ENCODE measurements at places on chromosomes 5 and 9.

- no peaks in the 10 kb centered on the region for H3K4me1 ChIP-seq
- H3K36me3 ChIP-seq, result no peaks in the 10 kb centered on the region
- no peaks in the 10 kb centered on the region for H3K27me3 ChIP-seq
- DNase-seq, result no peak
Measured at GRCh38 chr5:56429110-56429561, 196.0 kb upstream of the ANKRD55 start.

GRCh38 chr9:122572456-122572855, 10.7 kb downstream of the OR1L8 start:
- H3K36me3 ChIP-seq, result no peaks in the 10 kb centered on the region
- H3K4me3 ChIP-seq, result no peak overlapping the region
- H3K4me1 ChIP-seq, result no peaks in the 10 kb centered on the region
- H3K27ac ChIP-seq, result no peak overlapping the region
- DNase-seq, result no peak
- no peaks in the 10 kb centered on the region for H3K27me3 ChIP-seq

DNA sequence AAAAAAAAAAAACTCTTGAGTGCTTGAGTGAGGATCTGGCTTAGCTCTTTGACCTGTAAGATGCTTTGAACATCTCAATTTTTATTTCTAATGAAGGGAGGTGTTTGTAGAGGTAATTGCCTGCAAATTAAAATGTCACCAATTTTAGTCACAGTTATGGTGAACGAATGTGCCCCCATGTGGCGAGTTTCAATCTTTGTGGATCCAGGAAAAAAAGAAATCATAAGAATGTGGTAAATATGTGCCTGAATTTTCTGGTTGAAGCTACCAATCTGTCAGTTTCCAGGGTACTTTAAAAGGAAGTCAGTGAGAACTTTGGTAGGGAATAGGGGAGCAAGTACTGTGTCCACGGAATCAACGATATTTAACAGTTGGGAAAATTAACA, 1772.4 kb upstream of the CDH9 start:
- H3K27ac ChIP-seq, result no peak overlapping the region
- no peak for DNase-seq
- H3K4me3 ChIP-seq, result no peak overlapping the region

DNA sequence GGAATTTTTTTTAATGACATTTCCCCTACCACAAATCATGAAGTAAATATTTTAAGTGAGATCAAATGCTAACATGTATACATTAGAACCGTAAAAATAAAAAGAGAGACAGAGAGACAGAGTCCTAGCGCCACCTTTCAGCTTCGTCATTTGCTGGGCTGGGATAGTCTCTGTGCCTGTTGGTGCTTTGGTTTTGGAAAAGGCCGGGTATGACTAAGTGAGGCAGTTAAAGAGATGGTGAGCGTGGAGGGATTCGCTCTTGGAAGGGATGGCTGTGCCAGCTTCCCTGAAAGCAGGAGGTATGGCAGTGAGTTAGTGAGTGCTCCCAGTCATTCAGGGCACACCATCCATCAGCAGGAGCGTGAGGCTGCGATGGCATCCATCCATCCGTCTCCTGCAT, 729.6 kb upstream of the WWC1 start:
- peaks cover 1% of the 10 kb centered on the region for H3K27me3 ChIP-seq
- no peaks in the 10 kb centered on the region for H3K4me1 ChIP-seq
- no peak overlapping the region for H3K4me3 ChIP-seq
- DNase-seq, result no peak
- no peaks in the 10 kb centered on the region for H3K36me3 ChIP-seq

DNA sequence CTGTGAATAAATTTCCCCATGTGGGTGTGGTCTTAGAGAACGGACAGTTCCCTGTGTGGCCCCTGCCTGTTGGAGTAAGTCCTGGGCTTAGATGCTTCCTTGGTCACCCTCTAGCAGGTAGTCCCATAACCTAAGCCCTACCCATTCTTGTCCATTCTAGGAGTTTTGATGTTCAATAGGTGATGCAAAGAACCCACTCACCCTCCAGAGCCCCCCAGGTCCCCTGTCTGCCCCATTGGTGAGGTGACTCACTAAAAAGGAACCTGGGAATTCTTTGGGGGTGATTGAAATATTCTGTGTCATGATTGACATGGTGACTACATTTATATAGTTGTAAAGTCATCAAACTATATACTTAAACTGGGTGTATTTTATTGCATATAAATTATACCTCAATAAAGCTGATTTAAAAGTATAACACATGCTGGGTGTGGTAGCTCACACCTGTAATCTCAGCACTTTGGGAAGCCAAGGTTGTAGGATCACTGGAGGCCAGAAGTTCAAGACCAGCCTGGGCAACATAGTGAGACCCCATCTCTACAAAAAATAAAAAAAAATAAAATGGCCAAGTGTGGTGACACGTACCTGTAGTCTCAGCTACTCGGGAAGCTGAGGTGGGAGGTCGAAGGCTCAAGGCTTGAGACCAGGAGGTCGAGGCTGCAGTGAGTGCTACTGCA, 20.8 kb upstream of the GTF3C5 start:
- no peaks in the 10 kb centered on the region for H3K4me1 ChIP-seq
- H3K27ac ChIP-seq, result no peak overlapping the region
- H3K4me3 ChIP-seq, result no peak overlapping the region
- no peaks in the 10 kb centered on the region for H3K36me3 ChIP-seq
- H3K27me3 ChIP-seq, result no peaks in the 10 kb centered on the region

- no peaks in the 10 kb centered on the region for H3K4me1 ChIP-seq
- no peaks in the 10 kb centered on the region for H3K27me3 ChIP-seq
- no peak overlapping the region for H3K4me3 ChIP-seq
- DNase-seq, result no peak
- no peaks in the 10 kb centered on the region for H3K36me3 ChIP-seq
- H3K27ac ChIP-seq, result no peak overlapping the region
Measured at GRCh38 chr5:40446910-40447309, 232.8 kb upstream of the PTGER4 start.

GRCh38 chr5:131279204-131279603, 15.4 kb downstream of the CDC42SE2 start:
- no peaks in the 10 kb centered on the region for H3K27me3 ChIP-seq
- DNase-seq, result no peak
- no peaks in the 10 kb centered on the region for H3K4me1 ChIP-seq
- H3K27ac ChIP-seq, result no peak overlapping the region

DNA sequence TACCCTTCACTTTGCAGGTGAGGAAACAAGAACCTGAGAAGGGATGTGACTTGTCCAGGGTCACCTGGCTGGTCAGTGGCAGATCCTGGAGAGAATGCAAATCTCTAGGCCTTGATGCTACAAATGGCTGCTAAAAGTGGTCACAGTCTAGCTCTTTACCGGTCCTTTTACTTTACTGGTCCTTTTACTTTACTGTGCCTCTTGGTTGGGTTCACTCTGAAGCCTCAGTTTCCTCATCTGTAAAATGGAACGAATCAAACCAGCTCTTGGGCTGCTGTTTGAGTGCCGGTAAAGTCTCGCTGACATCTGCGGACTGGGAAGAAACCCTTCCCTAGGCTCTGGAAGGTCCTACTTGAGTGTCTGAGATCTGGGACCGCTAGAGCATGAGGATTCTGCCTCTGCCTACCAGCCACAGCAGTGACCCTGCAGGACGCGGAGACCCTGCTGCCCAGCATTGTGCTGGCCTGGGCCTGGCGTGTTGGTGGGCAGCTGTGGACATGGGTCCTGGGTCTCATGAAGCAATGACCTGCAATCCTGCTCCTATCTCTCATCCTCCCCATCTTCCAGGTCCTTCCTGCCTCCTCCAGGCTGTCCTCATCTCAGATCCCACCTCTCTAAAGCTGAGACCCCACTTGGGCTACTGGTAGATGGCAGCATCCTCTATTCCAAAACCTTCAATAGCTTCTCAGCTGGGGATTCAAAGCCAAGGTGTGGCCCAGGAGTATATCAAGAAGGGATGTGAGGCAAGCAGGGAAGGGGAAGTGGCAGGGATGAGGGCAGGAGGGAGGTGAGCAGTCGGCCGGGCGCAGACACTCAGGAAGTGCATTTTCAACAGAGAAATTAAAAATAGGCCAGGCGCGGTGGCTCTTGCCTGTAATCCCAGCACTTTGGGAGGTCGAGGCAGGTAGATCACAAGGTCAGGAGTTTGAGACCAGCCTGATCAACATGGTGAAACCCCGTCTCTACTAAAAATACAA, 13.3 kb downstream of the CORO2A start:
- DNase-seq, result no peak
- H3K27ac ChIP-seq, result no peak overlapping the region
- no peak overlapping the region for H3K4me3 ChIP-seq
- no peaks in the 10 kb centered on the region for H3K36me3 ChIP-seq
- H3K4me1 ChIP-seq, result peaks cover 5% of the 10 kb centered on the region

GRCh38 chr5:119554597-119554996, 74.8 kb upstream of the FAM170A start:
- H3K4me3 ChIP-seq, result no peak overlapping the region
- no peaks in the 10 kb centered on the region for H3K4me1 ChIP-seq
- H3K36me3 ChIP-seq, result no peaks in the 10 kb centered on the region
- H3K27me3 ChIP-seq, result no peaks in the 10 kb centered on the region
- H3K27ac ChIP-seq, result no peak overlapping the region

DNA sequence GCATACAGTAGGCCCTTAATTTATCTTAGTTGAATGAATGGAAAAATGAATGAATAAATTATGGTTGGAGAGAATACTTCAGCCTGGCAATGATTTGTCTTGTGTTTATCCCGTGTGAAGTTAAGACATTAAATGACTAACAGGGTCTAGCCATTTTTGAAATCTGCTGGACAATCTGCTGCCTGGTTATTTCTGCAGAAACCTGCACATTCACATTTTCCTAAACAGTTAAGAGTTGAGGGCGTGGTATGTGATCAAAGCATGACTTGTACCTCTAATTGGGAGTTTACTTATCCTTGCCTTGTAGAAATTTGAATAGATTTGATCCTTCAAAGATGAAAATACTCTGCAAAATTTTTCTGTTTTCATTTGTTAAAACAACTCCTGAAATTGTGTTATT, 34.6 kb upstream of the NDFIP1 start:
- no peaks in the 10 kb centered on the region for H3K27me3 ChIP-seq
- no peaks in the 10 kb centered on the region for H3K36me3 ChIP-seq

DNA sequence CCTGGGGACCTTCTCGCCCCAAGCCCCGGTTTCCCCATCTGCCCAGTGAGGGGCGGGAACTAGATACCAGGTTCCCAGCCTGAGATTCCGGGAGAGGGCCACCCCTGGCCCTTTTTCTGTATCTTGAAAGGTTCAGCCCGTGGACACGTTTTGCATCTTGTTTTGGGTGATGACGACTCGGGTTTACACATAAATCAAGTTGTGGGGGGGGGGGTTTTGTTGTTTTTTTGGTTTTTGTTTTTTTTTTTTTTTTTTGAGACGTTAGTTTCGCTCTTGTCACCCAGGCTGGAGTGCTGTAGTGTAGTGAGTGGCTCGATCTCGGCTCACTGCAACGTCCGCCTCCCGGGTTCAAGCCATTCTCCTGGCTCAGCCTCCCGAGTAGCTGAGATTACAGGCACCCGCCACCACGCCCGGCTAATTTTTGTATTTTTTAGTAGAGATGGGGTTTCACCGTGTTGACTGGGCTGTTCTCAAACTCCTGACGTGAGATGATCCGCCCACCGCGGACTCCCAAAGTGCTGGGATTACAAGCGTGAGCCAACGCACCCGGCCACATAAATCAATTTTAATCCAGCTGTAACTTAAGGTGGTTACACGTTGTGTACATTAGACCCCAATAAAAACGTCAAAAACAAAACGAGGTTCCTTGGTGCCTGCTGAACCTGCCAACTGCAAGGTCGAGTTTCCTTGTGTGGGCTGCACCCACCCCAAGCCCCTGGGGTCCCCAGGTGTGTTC, 1.1 kb upstream of the BRD3 start:
- H3K4me1 ChIP-seq, result no peaks in the 10 kb centered on the region
- H3K36me3 ChIP-seq, result no peaks in the 10 kb centered on the region
- DNase-seq, result no peak
- H3K27ac ChIP-seq, result peak overlapping the region; percentile 43

DNA sequence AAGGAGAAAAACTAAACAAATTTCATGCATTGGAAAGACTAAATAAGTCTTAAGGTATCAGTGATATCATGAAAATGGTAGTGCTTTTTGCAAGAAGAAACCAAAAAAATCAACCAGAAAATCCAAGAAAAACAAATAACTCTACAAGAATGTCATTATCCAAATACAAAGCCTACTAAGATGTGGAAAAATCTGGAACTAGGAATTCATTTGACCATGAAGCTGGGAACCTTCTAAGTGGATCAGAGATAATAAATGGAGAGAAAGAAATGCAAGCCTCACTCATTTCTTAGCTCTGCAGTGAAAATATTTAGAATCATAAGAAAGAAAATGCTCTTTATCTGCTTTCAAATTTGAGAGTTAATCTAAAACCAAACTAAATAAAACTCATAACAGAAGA, 51.3 kb downstream of the RASEF start:
- H3K36me3 ChIP-seq, result no peaks in the 10 kb centered on the region
- no peaks in the 10 kb centered on the region for H3K4me1 ChIP-seq
- no peak overlapping the region for H3K4me3 ChIP-seq
- no peak overlapping the region for H3K27ac ChIP-seq
- H3K27me3 ChIP-seq, result no peaks in the 10 kb centered on the region

DNA sequence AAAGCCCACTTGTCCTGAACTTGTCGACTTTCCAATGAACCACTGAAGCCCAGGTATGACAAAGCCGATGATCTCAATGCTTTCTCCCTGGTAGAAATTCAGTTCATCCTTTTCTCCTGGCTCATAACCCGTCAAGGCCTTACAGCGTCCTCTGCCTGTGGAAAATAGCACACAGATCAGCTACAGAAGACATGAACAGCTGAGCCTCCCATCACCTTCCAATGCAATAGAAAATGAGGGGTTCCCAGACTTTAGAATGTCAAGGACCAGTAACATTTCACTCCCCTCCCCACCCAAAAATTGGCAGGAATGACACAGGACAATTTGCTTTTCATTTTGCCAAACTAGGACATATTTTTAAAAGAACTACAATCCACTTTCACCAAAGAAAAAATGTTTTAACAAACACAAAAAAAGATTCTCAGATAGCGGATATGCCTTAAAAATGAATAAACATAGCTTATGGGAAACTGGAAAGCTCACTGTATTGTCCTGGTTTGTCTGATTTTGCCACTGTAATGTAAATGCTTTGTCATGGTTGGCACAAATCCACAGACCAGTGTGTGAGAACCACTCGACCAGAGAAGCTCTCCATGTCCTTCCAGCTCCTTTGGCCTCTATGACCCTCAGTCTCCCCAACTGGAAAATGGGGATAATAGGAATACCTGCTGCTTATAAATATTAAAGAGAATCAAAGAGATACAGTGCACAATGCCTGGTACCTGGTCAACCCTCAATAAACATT, 24.4 kb downstream of the SH3TC2 start:
- no peaks in the 10 kb centered on the region for H3K27me3 ChIP-seq
- no peak for DNase-seq
- no peaks in the 10 kb centered on the region for H3K4me1 ChIP-seq
- H3K36me3 ChIP-seq, result no peaks in the 10 kb centered on the region
- no peak overlapping the region for H3K4me3 ChIP-seq
- H3K27ac ChIP-seq, result no peak overlapping the region

- H3K27ac ChIP-seq, result no peak overlapping the region
- H3K4me3 ChIP-seq, result no peak overlapping the region
- no peak for DNase-seq
- H3K4me1 ChIP-seq, result no peaks in the 10 kb centered on the region
- no peaks in the 10 kb centered on the region for H3K36me3 ChIP-seq
Measured at GRCh38 chr9:79215821-79216220, 355.9 kb upstream of the TLE4 start.
